Endothelial cell of umbilical vein (primary cell): ENCODE measurements at places on chromosomes 12 and 14. TPM values are rescaled to one million over a fixed set of nuclear protein-coding genes. Genes with fewer than 3 reads are reported as not detected.

The OR10P1 gene
- total RNA-seq = not detected in 2 replicates

The GNB3 gene
- 9.4 and 14.6 TPM in 2 replicates for total RNA-seq

The TAS2R9 gene
- total RNA-seq = not detected in 2 replicates

The TEAD4 gene
- total RNA-seq = 39.4 and 46.0 TPM in 2 replicates

The KICS2 gene
- 3.2 and 3.8 TPM in 2 replicates for total RNA-seq

The ADAM20 gene
- 0.44 and 0.66 TPM in 2 replicates for total RNA-seq

The CSRP2 gene
- total RNA-seq = 12.7 and 13.4 TPM in 2 replicates

The ABCD4 gene
- 81.6 and 84.2 TPM in 2 replicates for total RNA-seq

The OVCH1 gene
- total RNA-seq = not detected in 2 replicates

The CCDC197 gene
- not detected in 2 replicates for total RNA-seq

The HOXC10 gene
- 0.44 TPM in 1 of 2 replicates, not detected in the other for total RNA-seq

The CMA1 gene
- total RNA-seq = not detected in 2 replicates

The MYF5 gene
- not detected in 2 replicates for total RNA-seq

The CLEC4E gene
- not detected in 2 replicates for total RNA-seq

The CD163 gene
- total RNA-seq = not detected in 2 replicates

The NAA30 gene
- 21.8 and 22.1 TPM in 2 replicates for total RNA-seq

The PHETA1 gene
- 12.9 and 20.0 TPM in 2 replicates for total RNA-seq
